ENCODE measurements at places on chromosomes 6 and 20. TPM values are rescaled to one million over a fixed set of nuclear protein-coding genes. Genes with fewer than 3 reads are reported as not detected.

GRCh38 chr20:40275738-40276137 lies 413.3 kb downstream of the MAFB start:
- H3K27ac ChIP-seq = no peak overlapping the region
- H3K4me3 ChIP-seq = no peak overlapping the region
- no peaks in the 10 kb centered on the region for H3K4me1 ChIP-seq
- no peak for DNase-seq
- H3K36me3 ChIP-seq = no peaks in the 10 kb centered on the region
- H3K27me3 ChIP-seq = no peaks in the 10 kb centered on the region

GRCh38 chr20:25739615-25740320 lies 43.1 kb upstream of the ZNF337 start:
- no peaks in the 10 kb centered on the region for H3K36me3 ChIP-seq
- no peak overlapping the region for H3K4me3 ChIP-seq
- no peak for DNase-seq
- H3K27ac ChIP-seq = no peak overlapping the region
- peaks cover 11% of the 10 kb centered on the region for H3K4me1 ChIP-seq

Gene PLEKHG1
- total RNA-seq = 9.9 TPM

GRCh38 chr6:89690944-89691324 lies 52.4 kb upstream of the LYRM2 start:
- H3K4me3 ChIP-seq = no peak overlapping the region
- H3K27ac ChIP-seq = no peak overlapping the region
- H3K36me3 ChIP-seq = no peaks in the 10 kb centered on the region
- H3K4me1 ChIP-seq = no peaks in the 10 kb centered on the region

Gene SMOC2
- not detected for total RNA-seq

Gene ATXN1
- 42.7 TPM for total RNA-seq

Gene PRSS35
- total RNA-seq = not detected

All from PC-9 (cell line).